ENCODE measurements at places on chromosomes 11 and 22. TPM values are rescaled to one million over a fixed set of nuclear protein-coding genes. Genes with fewer than 3 reads are reported as not detected.

DNA sequence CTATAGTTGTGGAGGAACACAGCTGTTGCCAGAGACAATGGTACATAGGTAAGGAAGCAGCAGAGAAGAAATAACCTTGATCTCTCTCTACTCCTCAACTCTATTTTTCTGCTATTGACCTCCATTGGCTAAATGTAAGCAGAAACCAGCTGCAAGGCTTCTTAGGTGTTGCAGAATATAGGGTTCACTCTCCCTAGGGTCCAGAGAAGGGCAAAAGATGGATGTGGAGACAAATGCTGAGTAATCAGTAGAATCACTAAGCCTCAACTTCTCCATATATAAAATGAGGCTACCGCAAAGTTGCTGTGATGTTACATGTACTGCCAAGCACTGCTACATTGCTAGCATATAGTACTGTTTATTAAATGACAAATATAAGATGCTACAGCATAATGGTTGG lies 120.6 kb downstream of the PDE3B start:
- H3K4me1 ChIP-seq = no peaks in the 10 kb centered on the region
- H3K27ac ChIP-seq = no peak overlapping the region
- H3K27me3 ChIP-seq = no peaks in the 10 kb centered on the region
- H3K4me3 ChIP-seq = no peak overlapping the region
- DNase-seq = no peak
- H3K36me3 ChIP-seq = no peaks in the 10 kb centered on the region

- H3K36me3 ChIP-seq = no peaks in the 10 kb centered on the region
- H3K27me3 ChIP-seq = no peaks in the 10 kb centered on the region
- H3K4me1 ChIP-seq = no peaks in the 10 kb centered on the region
- DNase-seq = no peak
- H3K4me3 ChIP-seq = no peak overlapping the region
These were observed 17.5 kb upstream of the FIBIN start for GRCh38 chr11:26976389-26976788.

- H3K36me3 ChIP-seq = no peaks in the 10 kb centered on the region
- H3K4me3 ChIP-seq = peak overlapping the region; percentile 23
- H3K27me3 ChIP-seq = no peaks in the 10 kb centered on the region
- peaks cover 50% of the 10 kb centered on the region for H3K4me1 ChIP-seq
- DNase-seq = no peak
These were observed 38.6 kb upstream of the CELSR1 start for GRCh38 chr22:46575911-46576555.

Gene TUBA8
- 2.9 TPM for polyA plus RNA-seq

DNA sequence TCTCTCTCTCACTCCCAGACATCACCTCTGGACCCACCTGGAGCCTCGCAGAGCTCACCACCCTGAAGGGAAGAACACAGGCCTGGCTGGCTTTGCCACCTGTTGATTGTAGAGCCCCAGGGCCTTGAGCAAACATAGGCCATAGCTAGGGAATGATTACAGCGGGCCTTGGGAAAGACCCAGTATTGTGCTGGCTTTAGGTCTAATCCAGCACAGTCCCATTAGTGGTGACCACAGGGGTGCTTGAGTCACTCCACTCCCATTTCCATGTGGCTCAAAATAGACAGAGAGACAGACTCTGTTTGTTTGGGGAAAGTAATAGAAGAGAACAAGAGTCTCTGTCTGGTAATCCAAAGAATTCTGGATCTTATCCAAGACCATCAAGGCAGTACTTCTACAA lies 42.7 kb upstream of the FAM181B start:
- no peak overlapping the region for H3K4me3 ChIP-seq
- H3K27me3 ChIP-seq = no peaks in the 10 kb centered on the region
- H3K27ac ChIP-seq = no peak overlapping the region

DNA sequence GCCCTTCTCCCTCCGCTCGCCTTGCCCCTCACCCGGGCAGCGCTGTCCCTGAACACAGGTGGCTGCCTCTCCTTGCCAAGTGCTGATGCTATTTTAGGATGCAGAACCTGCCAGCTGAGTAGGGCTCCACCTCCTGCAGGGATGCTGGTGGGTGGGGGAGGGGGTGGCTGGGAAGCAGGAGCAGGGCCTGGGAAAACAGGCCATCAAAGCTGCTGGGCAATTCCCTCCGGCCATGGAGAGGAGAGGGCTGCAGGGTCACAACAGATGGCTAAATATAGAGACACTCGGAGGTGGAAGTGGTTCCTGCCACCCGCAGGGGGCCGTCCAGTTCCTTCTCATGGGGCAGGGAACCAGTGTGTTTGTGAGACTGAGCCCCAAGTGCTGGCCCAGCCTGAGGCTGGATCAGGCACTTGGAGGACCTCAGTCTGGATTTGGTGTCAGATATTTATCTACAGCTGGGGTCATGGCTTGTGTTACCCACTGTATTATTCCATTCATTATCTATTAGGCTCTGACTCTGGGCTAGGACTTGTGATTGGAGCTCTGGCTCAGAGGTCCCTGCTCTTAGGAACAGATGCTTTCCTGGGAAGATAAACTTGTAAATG lies 59.6 kb downstream of the LRRC32 start:
- H3K27ac ChIP-seq = no peak overlapping the region
- peak; percentile 32 for DNase-seq
- H3K27me3 ChIP-seq = no peaks in the 10 kb centered on the region
- H3K4me1 ChIP-seq = no peaks in the 10 kb centered on the region
- no peaks in the 10 kb centered on the region for H3K36me3 ChIP-seq
- H3K4me3 ChIP-seq = no peak overlapping the region

DNA sequence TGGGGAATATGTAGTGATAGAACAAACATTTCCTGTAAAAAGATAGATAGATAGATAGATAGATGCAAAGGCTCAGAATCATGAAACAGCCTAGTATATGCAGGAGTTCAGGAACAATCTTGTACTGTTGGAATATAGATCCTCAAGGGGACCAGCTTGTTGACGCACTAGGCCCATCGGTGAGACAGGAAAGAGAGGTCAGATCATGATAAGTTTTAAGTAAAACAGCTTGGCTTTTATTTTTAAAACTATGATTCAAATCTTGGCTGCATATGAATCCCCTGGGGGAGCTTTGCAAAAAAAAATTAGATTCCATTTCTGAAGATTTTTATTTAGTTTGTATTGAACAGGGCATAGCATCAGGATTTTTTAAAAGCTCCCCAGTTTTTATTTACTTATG lies 185.8 kb downstream of the TRPC6 start:
- H3K36me3 ChIP-seq = no peaks in the 10 kb centered on the region
- H3K27me3 ChIP-seq = no peaks in the 10 kb centered on the region
- no peaks in the 10 kb centered on the region for H3K4me1 ChIP-seq
- no peak for DNase-seq

- no peaks in the 10 kb centered on the region for H3K36me3 ChIP-seq
- H3K27me3 ChIP-seq = no peaks in the 10 kb centered on the region
- DNase-seq = no peak
These were observed 170.3 kb downstream of the KIRREL3 start for GRCh38 chr11:126830216-126830806.

DNA sequence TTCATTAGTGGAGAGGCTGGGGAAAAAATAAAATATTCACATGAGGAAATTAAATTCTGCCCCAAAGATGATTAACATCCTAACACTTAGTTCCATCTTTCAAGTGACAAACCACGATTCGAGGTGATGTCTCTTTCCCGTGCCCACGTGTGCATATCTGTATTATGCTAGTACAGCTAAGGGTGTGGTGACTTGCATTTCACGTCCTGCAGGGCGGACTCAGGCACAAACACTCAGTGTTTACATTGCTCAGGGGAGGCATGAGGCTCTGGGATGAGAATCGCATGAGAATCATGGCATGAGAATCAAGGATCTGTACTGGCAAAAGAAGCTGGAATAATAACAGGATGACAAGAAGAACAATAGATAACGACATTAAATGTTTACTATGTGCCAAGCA lies 179.4 kb downstream of the NTM start:
- H3K4me3 ChIP-seq = no peak overlapping the region
- H3K36me3 ChIP-seq = no peaks in the 10 kb centered on the region
- no peak for DNase-seq
- peaks cover 7% of the 10 kb centered on the region for H3K4me1 ChIP-seq

- DNase-seq = no peak
- H3K4me1 ChIP-seq = peaks cover 3% of the 10 kb centered on the region
- H3K4me3 ChIP-seq = no peak overlapping the region
- H3K27ac ChIP-seq = no peak overlapping the region
- no peaks in the 10 kb centered on the region for H3K27me3 ChIP-seq
These were observed 139.5 kb upstream of the TBCEL start for GRCh38 chr11:120884154-120885020.

GRCh38 chr11:116598036-116598435 lies 174.8 kb downstream of the BUD13 start:
- no peaks in the 10 kb centered on the region for H3K36me3 ChIP-seq
- no peaks in the 10 kb centered on the region for H3K27me3 ChIP-seq
- DNase-seq = no peak

Gene KCNK4
- not detected for polyA plus RNA-seq

Gene NUDT8
- 29.3 TPM for polyA plus RNA-seq

DNA sequence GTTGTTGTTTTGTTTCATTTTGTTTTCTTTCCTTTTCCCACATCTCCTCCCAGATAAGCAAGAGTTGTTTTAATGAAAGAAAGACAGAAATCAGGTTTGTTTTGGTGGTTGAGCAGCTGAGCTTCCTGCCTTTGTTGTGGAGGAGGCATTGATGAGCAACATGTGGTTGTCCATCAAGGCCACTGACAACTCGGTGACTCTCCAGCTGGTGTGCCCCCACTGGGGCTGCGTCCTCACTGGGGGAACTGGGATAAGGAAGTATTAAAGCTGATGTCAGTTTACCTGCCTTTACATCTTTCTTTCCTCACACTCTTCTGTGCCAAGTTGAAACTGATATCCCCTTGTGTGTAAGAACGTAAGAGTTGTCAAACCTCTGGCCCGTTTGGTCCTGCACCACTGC lies 5.9 kb downstream of the VPS26B start:
- DNase-seq = no peak
- H3K27ac ChIP-seq = no peak overlapping the region
- no peak overlapping the region for H3K4me3 ChIP-seq
- H3K4me1 ChIP-seq = peaks cover 43% of the 10 kb centered on the region
- no peaks in the 10 kb centered on the region for H3K27me3 ChIP-seq

GRCh38 chr11:62682518-62682917 lies 3.6 kb upstream of the UBXN1 start:
- H3K27ac ChIP-seq = no peak overlapping the region
- H3K4me3 ChIP-seq = no peak overlapping the region
- no peaks in the 10 kb centered on the region for H3K36me3 ChIP-seq

DNA sequence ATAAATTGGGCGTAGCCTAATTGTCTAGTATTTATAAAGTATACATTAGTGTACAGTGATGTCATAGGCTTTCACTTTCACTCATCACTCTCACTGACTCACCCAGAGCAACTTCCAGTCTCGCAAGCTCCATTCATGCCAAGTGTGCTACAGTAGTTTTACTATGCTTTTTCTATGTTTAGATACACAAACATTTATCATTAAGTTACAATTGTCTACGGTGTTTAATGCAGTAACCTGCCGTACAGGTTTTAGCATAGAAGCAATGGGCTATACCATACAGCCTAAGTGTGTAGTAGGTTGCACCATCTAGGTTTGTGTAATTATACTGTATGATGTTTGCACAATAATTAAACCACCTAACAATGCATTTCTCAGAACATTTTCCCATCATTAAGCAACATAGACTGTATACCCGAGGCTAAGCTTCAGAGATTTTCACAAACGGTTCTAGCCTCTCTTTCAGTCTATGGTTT lies 17.5 kb downstream of the OR9G1 start:
- no peaks in the 10 kb centered on the region for H3K4me1 ChIP-seq
- H3K4me3 ChIP-seq = no peak overlapping the region
- H3K27ac ChIP-seq = no peak overlapping the region
- DNase-seq = no peak

Gene BAD
- polyA plus RNA-seq = 39.5 TPM

GRCh38 chr11:95306801-95307200 lies 75.8 kb upstream of the SESN3 start:
- no peaks in the 10 kb centered on the region for H3K27me3 ChIP-seq
- no peak overlapping the region for H3K27ac ChIP-seq
- no peak for DNase-seq
- H3K4me1 ChIP-seq = no peaks in the 10 kb centered on the region
- H3K36me3 ChIP-seq = no peaks in the 10 kb centered on the region

DNA sequence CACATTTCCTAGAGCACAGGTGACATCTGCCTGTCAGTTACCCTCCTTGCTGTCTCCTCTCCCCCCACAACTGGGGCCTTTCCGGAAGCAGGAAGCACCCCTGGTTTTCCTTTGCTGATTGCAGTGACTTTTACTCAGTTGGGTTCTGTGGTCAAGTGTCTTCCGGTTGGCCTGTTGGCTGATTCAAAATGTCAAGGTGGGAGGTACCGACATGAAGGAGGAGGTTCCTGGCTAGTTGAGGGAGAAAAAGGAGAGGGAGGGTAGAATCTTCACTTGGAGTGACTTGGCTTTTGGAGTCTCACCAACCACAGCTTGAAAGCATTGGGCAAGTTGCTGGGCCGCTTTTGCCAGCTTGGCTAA lies 9.3 kb upstream of the ADAMTS15 start:
- no peaks in the 10 kb centered on the region for H3K36me3 ChIP-seq
- H3K4me3 ChIP-seq = no peak overlapping the region
- peaks cover 8% of the 10 kb centered on the region for H3K4me1 ChIP-seq
- no peak for DNase-seq

DNA sequence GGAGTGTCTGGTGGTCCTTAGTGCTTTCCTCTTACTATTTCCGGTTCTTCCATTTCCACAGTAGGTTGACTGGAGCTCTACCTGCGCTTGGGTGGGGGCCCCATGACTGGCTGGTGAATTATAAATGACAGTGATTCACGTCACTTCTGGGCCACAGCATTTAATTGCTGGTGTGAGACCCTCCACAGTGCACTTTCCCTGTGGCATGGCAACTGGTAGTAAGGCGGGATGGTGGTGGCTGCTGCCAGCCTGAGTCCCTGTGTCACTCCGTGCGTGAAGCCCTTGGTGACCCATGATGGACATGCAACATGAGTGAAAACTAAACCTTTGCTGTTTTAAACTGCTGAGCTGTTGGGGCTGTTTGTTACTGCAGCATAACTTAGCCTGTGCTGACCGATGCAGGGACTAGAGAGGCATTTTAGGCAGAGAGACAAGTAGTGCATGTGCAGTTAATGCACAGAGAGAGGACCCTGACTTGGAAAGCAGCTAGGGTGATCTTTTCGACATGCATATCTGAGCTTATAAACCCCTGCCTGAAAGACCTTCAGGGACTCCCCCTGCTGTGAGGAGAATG lies 3.1 kb downstream of the PRDM11 start:
- H3K27me3 ChIP-seq = no peaks in the 10 kb centered on the region
- no peak overlapping the region for H3K4me3 ChIP-seq
- H3K27ac ChIP-seq = no peak overlapping the region

Gene FXYD6
- 22.5 TPM for polyA plus RNA-seq

- H3K36me3 ChIP-seq = no peaks in the 10 kb centered on the region
- DNase-seq = no peak
- H3K27me3 ChIP-seq = no peaks in the 10 kb centered on the region
These were observed 1029.9 kb downstream of the BRD1 start for GRCh38 chr22:48797731-48798130.

- no peak for DNase-seq
- peak overlapping the region; percentile 43 for H3K27ac ChIP-seq
- no peaks in the 10 kb centered on the region for H3K36me3 ChIP-seq
- H3K4me3 ChIP-seq = no peak overlapping the region
- no peaks in the 10 kb centered on the region for H3K4me1 ChIP-seq
These were observed 26.7 kb downstream of the CD44 start for GRCh38 chr11:35165423-35166368.

Measured in liver (tissue), 10 donors.